ENCODE measurements at places on chromosomes 7 and 10.

GRCh38 chr10:112146799-112147198, 36.8 kb downstream of the GPAM start:
- H3K27ac ChIP-seq: no peak overlapping the region
- no peaks in the 10 kb centered on the region for H3K27me3 ChIP-seq
- H3K4me3 ChIP-seq: no peak overlapping the region
- no peaks in the 10 kb centered on the region for H3K4me1 ChIP-seq
- peaks cover 4% of the 10 kb centered on the region for H3K36me3 ChIP-seq

GRCh38 chr7:133776266-133776665, 350.9 kb upstream of the LRGUK start:
- no peak overlapping the region for H3K4me3 ChIP-seq
- no peaks in the 10 kb centered on the region for H3K27me3 ChIP-seq
- no peaks in the 10 kb centered on the region for H3K4me1 ChIP-seq

DNA sequence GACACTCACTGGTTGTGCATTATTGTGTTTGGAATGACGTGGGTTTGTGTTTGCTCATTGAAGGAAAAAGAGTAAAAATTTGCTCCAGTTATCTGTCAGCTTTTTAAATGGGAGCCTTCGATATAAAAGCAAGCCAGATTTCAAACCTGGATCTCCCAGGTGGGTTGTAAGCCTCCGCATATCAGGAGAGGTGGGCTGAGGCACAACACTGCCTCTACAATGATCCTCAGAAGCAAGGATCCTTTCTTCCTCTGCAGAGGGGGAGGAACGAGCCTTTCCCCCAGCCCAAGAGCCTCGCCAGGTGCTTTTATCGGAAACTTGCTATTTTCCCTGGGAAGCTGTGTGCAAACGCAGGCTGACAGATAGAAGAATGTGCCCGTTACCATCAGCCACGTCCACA, 331.0 kb upstream of the MGMT start:
- H3K4me1 ChIP-seq: peaks cover 22% of the 10 kb centered on the region
- no peaks in the 10 kb centered on the region for H3K27me3 ChIP-seq

- DNase-seq: no peak
- no peak overlapping the region for H3K4me3 ChIP-seq
- no peaks in the 10 kb centered on the region for H3K27me3 ChIP-seq
- H3K36me3 ChIP-seq: no peaks in the 10 kb centered on the region
Observed at GRCh38 chr7:41900532-41900931, 197.6 kb upstream of the INHBA start.

DNA sequence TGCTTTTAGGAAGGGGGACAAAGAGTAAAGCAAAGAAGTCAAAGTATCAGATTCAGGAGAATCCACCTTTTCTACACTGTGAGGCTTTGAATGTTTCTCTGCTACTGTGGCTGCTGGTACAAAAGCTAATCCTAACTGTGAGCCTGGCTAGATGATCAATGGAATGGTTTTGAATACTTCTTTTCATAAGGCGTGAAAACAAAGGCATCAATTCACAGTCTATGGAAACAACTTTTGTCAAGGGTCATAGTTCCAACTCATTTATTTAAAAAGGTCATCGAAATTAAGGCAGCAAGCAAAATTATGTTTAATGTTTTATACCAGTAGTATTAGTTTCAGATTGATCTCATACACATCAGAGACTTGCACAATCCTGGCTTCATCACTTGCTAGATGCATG, 118.1 kb downstream of the CTTNBP2 start:
- H3K27ac ChIP-seq: no peak overlapping the region
- no peak for DNase-seq
- no peaks in the 10 kb centered on the region for H3K36me3 ChIP-seq
- H3K4me1 ChIP-seq: no peaks in the 10 kb centered on the region
- H3K27me3 ChIP-seq: no peaks in the 10 kb centered on the region

DNA sequence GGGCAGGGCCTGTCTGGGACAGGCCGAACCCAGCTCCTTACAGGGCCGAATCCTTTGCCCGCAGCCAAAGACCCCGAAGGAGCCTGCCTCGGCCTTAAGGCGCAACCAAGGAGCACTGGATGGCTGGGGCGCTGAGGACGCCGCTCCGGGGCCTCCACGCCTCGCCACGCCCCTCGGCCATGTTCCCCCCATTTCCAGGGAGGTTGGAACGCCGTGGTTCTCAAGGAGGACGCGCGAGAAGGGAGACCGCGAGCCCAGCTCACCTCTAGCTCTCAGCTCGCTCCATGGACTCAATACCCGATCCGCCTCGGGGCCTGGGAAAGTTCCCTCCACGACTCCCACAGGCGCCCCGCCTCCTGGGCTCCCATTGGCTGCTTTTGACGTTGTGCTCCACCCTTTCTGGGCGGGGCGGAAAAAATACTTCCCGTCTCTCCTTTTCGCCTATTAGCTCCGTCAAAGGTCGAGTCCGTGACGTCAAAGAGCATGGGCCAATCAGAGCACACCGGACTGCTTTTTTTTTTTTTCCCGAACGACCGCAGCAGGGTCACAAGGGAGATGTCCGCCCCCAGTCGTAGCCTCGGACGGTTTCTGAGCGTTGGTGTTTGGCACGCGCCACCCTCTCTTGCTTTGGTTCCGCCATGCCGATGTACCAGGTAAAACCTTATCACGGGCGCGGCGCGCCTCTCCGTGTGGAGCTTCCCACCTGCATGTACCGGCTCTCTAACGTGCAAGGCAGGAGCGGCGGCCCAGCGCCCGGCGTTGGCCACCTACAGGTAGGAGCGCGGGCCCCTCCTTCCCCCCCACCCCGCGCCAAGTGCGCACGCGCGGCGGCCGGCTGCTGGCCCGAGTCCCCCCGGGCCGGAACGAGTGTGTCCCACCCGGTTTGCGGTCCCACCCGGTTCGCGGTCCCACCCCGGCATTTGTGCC, 305.7 kb downstream of the TYW1 start:
- peak overlapping the region; percentile 77 for H3K27ac ChIP-seq
- H3K27me3 ChIP-seq: no peaks in the 10 kb centered on the region
- no peaks in the 10 kb centered on the region for H3K4me1 ChIP-seq
- peaks cover 2% of the 10 kb centered on the region for H3K36me3 ChIP-seq
- peak; percentile 99 for DNase-seq

All from common myeloid progenitor, CD34-positive (primary cell).